ENCODE measurements at places on chromosomes 3 and 15.

DNA sequence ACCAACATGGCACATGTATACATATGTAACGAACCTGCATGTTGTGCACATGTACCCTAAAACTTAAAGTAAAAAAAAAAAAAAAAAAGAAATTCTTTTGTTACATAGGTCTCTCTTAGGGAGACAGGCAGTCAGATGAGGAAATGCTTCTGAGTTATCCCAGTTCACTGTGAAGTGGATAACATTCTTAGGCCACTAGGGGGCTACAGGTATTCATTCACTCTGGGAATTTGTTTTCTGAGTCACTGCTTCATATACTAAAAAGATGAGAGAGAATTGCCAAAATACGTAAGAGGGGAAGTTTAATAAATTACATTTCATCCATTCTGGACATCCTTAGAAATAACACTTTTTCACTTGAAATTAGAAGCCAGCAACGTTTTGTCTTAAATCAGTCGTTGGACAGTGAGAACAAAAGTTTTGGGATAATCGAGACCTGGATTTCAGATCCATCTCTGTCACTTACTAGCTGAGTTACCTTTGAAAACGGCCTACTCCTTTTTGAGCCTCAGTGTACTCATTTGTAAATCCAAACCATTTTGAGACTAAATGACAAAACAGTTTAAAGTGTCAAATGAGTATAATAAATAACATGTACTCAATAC is 738.4 kb upstream of the ALCAM start:
- no peak for DNase-seq

DNA sequence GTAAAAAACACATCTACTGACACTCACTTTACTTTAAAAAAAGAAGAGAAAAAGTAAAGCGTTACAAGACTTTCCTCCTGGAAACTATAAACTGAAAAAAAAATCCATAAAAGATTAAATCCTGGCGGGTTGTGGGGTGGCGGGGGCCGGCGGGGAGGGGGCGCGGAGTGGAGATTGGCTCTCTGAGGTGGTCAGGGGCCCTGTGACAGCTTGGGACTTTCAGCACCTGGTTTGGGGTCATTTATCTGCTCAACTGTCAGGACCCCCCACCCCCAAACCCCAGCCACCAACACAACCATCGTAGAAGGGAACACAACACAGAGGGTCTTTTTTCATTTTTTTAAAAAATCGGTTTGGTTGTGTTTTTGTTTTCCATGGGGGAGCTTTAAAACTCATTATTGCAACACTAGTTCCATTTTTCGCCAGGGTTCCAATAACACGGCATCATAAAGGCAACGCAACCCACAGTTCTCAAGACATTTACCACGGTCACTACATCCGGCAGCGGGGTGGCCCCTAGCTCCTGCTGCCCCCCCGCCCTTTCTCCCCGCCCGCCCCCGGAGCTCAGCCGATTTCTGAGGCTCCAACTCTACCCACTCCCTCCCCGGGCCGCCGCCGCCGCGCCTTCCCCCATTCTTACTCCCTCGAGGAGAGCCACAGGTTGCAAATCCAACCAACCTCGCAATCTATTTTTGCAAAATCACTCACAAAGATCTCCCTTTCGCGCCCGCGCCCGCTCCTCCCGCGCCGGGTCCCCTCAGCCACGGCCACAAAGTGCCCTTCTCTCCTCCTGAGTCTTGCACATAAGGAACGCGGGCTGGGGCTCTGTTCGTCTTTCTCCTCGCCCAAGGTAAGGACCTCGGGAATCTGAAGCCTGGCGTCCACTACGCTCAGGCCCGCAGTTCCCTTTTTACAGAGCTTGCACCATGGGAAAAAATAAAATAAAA is 1.8 kb downstream of the BCL6 start:
- peak; percentile 42 for DNase-seq

GRCh38 chr15:99955181-99955525 is 221.9 kb upstream of the LYSMD4 start:
- no peak for DNase-seq

GRCh38 chr3:151800431-151800830 is 13.5 kb upstream of the AADAC start:
- DNase-seq = no peak

GRCh38 chr3:141239511-141240281 is 8.1 kb downstream of the PXYLP1 start:
- DNase-seq = no peak

- DNase-seq = no peak
These were observed 26.4 kb downstream of the EFCC1 start for GRCh38 chr3:129027544-129027880.

DNA sequence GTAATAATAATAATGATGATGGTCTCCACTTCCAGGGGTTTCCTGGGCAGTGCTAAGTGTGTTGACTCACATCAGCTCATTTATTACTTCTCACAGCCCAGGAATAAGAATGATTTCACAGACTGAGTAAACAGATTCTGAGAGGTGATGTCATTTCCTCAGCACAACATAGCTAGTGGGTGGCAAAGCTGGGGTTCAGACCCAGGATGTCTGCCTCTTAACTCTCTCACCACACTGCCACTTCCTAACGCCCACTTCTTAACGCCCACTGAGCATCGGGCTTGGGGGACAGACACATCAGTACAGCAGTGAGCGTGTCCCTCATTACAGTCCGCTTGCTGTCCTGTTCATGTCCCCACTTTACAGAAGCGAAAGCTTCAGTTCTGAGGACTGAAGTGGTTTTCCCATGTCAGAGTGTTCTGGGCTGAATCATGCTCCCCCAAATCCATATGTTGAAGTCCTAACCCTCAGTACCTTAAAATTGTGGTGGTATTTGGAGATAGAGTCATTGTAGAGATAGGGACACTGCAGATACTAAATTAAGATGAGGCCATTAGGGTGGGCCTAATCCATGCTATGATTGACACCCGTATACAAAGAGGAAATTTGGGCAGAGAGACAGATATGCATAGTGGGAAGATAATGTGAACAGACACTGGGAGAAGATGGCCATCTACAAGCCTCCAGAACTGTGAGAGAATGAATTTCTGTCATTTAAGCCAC is 68.0 kb downstream of the ATP2B2 start:
- DNase-seq = peak; percentile 38

DNA sequence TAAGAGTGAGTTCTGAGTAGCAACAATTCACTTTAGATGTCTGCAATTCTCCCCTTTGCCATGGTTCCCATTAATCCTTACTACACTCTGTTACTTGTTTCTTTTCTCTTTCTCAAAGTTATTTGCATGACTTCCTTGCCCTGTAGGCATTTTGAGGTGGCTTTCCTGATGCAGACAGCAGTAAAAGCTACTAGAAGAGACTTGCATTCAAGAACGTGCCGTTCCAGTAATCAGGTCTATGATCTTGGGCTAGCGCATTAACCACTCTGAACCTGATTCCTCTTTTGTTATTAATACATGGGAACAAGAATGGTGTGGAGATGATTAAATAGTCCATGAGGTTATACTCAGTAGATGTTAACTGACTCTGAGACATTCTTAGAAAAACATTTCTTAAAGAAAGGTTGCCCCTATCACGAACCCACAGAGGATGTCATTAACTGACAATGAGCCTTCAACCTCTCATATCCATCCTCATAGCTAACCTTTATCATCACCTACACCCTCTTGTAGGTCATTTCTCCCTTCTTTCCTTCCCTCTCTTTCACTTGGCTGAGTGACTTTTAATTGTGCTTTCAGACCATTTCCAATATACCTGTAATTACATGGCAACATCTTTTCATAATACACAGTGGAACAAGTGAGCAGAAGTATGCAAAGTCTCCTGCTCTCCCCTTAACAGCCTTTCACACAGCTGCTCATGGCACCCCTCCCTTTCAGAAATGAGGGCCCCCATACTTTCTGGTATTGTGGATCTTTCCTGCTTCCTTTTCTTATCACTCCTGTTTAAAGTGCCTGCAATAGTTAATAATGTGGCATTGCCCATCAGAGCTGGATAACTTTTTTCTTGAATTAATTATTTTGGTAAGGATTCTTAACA is 175.9 kb downstream of the CHST2 start:
- no peak for DNase-seq

DNA sequence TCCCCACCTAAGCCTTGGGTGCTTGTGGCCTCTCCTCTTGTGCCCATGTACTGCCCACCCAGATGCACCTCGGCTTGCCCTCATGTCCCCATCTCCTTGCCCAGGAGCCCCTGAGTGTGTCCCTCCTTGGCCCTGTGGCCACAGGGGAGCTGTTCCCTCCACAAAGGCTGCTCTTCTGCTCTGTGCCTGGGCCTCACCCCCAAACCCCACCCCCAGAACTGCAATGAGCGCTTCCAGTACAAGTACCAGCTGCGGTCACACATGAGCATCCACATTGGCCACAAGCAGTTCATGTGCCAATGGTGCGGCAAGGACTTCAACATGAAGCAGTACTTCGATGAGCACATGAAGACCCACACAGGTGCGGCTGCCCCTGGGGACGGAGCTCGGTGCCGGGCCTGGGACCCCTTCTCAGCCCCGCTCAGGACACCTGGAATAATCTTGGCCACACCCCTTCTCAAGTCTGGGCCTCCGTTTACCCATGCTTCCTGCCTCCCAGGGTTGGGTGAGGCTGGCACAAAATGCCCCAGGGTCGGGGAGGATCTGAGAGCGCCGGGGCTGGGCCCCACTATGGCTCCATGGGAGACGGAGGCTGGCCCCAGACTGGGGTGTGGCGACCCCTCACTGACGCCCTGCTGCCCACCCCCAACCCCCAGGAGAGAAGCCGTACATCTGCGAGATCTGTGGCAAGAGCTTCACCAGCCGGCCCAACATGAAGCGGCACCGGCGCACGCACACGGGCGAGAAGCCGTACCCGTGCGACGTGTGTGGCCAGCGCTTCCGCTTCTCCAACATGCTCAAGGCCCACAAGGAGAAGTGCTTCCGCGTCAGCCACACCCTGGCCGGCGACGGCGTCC is 10.3 kb downstream of the ZBTB47 start:
- DNase-seq = no peak

DNA sequence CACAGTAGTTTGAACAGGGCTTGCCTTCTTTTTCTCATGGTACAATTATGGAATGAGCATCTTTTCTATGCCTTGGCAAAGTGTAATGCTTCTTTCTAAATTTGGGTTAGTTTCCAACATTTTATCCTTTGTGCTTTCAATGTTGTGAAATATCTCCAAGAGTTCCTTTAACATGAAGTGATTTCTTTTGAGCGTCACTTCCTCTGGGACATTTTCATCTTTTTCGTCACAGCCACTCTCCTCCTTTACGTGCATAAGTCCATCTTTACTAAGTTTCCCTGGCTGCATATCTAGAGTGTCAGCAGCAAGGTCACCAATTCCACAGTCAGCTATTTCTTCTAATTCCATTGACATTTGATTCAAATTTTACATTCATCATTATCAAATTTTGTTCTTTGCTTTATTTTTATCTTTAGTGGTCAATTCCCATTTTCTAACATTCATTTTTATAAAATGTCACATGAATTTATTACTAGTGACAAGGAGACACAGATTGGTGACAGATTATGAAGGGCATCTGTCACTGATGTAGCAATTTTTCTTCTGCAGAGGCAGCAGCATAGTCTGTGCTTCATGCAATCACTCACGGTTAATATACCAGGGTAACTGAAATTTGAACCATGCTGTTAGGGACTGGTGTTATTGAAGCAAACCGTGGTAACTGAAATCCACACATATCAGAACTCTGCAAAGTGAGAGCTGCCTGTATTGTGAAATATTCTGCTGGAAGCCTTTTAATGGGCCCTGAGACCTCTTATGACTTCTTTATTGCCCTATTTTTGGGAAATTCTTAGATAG is 126.5 kb upstream of the THBS1 start:
- no peak for DNase-seq

- DNase-seq = no peak
These were observed 251.7 kb downstream of the THSD4 start for GRCh38 chr15:71366926-71367325.

GRCh38 chr15:63972801-63973200 is 73.5 kb downstream of the DAPK2 start:
- no peak for DNase-seq

- DNase-seq = no peak
These were observed 24.6 kb upstream of the MCCC1 start for GRCh38 chr3:183123891-183124290.

DNA sequence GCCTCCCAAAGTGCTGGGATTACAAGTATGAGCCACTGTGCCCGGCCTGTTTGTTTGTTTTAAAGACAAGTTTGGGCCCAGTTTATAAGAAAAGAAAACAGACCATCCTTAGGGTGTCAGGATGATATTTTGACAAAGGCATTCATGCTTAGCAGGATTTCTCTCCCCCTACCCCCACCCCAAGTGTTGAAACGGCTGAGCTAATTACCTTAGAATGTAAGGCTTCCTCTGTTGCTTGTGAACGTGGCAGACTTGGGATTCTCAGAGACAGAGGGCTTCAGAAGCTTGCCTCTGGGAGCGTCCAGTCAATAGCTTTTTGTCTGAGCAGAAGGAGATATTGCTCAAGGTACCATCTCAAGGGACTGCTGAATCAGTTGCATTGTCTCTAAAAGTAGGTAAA is 24.0 kb downstream of the FLNB start:
- no peak for DNase-seq

GRCh38 chr3:23805210-23805632 is 534 bp upstream of the UBE2E1 start:
- no peak for DNase-seq

DNA sequence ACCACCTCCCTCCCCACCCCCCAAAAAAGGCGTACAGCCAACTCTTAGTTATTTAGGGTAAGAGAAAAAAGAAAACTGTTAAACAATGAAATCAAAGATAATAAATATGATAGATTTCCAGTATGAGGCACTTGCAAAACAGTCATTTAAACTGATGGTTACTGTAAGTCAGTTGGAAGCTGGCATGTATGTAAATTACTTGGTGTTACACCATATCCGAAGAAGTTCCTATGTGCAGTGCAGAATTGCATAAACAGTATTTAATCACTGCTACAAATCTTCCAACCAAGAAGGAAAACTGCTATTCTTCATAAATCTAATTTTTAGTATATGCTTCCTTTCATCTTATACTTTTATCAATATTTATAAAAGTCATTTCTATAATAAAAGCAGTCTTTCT is 62.0 kb downstream of the LEO1 start:
- DNase-seq = no peak

DNA sequence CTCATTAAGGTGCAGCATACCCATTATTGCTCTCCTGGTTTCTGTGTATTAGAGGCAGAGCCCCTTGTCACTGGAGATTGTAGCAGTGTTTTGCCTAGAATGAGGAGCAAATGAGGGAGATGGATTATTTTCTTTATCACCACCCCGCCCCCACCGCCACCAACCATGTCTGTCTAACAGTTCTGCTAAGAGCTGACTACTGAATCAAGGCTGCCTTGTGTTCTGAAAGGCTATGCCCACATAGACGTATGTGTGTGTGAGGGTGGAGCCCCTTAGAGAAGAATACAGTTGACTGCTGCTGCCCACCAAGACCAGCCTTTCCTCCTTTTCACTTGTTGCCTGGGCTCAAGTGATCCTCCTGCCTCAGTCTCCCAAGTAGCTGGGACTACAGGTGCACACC is 47.4 kb downstream of the RAD54L2 start:
- DNase-seq = no peak

DNA sequence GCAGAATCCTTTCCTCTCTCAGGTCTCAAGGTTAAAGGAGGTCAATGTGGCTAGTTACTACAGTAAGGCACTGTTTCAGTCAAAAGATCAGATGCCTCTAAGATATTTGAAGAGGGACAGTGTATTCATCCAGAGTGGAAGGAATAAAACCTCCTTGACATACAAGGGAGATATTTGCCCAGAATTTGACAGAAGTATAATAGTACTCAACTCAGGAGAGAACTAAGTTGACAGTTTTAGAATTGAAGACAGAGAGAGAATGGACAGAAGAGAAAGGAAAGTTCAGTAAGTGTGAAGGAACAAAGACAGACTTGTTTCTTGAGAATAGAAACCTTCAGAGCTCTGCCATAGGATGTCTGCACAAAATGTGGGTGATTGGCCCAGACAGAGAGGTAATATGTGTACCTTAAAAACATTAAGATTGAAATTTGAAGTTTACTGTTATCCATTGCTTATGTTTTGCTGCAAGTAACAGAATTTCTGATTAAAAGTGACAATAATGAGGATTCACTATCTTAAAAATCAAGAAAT is 507.1 kb downstream of the IGSF11 start:
- no peak for DNase-seq
